NCI-H1694 treated with DMSO at 0.1 percent for 48 hours (cell line): ENCODE measurements at places on chromosomes 11 and 22.

- DNase-seq, result no peak
These were observed 163.1 kb upstream of the MPPED2 start for GRCh38 chr11:30749268-30749667.

DNA sequence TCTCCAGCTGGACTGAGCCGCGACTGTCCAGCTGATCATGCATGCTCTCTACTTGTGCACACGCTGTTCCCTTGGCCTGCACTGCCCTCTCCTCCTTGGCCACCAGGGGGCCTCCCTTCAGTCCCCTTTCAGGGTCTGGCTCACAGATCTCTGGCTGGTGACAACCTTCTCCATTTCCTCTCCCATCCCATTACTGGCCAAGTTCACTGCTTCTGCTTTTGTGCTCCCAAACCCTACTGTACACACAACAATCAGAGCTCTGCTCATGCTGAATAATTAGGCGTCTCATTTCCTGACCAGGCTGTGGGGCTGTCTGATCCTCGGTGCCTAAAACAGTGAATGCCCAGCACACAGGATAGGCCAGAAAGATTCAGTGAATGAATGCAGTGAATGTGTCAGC is 224.0 kb upstream of the NARS2 start:
- no peak for DNase-seq

GRCh38 chr22:27873472-27873871 is 45.6 kb downstream of the PITPNB start:
- no peak for DNase-seq

- no peak for DNase-seq
These were observed 758 bp downstream of the PDXP start for GRCh38 chr22:37659066-37659896.

DNA sequence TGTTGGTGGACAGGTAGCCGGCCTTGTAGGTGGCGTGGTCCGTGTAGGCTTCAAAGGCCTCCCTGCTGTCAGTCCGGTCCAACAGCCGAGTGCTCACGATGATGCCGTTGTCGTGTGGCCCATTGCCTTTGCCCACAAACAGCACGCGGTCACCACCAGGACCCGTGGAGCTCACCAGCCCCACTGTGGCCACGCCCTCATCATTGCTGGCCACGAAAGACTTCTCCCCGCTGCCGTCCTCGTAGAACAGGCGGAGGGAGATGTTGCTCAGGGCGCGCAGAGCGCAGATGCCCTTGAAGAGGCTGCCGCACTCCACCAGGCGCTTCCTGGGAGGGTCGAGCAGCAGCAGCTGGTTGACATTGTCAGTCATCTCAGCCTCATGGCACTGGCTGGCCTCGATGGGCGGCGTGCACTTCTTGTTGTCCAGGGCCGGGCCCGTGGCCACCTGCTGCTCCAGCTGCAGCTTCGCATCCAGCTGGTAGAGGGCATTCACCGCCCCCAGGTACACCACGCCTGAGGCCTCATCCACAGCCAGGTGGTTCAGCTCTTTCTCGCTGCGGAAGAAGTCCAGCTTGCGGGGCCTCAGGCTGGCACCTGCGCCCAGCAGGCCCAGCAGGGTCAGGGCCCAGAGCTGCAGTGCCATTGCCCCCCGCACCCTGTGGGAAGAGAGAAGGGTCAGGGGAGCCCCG is 17.4 kb downstream of the PLXNB2 start:
- no peak for DNase-seq

GRCh38 chr11:118565051-118565450 is 680 bp downstream of the IFT46 start:
- DNase-seq, result no peak

- no peak for DNase-seq
These were observed 61.3 kb downstream of the RCN1 start for GRCh38 chr11:32152216-32152615.

DNA sequence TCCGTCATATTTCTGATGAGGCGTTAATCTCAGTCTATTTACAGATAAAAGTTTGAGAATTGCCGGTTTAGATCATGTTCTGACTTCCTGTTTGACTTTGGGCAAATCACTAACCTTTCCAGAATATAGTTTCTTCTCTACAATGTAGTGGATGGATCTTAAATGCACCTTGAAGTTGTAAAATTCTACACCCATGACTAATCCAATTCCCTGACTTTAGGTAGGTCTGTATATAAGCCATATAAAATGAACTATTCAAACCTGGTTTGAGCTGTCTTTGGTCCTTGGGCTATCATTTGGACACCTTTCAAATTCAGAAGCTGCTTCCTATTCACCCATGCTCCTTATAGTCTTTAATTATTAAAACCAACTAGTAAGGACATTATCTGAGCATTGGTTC is 52.2 kb upstream of the BLID start:
- DNase-seq, result no peak

DNA sequence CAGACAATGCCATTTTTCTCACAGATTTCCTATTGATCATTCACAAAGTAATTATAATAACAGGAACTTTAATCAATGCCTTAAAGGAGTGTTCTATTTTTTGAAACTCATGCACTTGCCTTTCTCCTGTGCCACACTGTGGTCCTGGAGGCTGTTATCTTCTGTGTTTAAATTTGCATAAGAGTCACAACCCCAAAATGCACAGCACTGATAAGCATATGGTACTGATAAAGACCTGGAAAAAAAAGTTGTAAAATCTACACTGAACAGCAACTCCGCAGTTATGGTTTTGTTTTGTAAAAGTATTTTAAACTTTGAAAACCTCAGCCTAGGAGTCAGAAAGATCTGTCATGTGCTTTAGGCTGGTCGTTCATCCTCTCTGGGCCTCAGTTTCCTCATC is 9.1 kb upstream of the CCDC34 start:
- no peak for DNase-seq

DNA sequence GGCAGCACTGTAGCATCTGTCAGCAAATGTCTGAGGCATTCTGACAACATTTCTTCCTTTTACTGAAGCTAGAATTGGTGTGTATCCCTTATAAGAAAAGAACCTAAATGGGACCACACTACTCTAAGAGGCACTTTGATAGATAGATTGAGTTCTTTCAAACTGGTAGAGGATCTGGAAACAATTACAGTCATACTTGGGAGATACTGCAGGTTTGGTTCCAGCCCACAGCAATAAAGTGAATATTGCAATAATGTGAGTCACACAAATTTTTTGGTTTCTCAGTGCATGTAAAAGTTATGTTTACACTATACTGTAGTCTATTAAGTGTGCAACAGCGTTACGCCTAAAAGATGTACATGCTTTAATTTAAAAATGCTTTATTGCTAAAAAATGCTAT is 96.9 kb downstream of the SBF2 start:
- no peak for DNase-seq

GRCh38 chr11:59754859-59755700 is at the start of gene STX3:
Gene STX3 (plus strand): TSS chr11:59755376. CDS start chr11:59755606, 230 bp downstream.
- no peak for DNase-seq

DNA sequence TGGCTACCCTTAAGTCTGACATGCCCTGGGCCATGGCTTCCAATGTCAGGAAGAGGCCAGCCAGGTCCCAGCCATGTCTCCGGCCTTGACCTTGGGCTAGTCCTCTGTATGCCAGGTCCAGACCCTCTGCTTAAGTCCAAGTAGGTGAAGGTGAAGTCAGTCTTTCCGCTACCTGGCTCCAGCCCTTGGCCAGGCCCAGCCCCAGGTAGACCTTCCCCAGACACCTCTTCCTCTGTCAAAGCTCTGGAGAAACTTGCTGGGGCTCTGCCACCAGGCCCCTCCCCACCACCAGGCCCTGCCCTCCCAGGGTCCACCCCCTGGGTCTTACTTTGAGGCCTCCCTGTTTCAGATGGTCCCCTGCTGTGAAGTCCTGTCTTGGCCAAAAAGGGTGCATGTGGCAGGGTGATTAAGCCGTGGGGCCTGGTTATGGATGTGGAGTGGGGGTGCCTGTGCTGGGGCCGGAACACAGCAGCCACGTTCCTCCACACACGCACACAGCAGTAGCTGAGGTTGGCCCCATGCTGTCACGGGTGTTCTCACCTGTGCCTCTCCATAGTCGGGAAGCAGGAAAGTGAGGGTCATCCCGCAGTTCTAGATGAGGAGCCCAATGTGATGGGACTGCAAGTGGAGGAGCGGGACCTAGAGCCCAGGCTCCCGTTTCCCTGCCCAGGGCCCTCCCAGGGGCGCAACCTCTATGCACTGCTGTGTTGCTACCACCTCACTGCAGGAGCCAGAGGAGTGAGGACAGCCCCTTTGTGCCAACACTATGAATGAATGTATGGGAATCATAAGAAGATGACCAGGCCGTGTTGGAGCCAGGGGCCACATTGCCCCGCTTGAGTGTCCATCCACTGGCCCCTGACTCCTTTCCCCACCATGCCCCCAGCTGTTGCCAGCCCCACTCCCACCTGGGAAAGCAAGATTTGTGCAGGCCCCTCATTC is 72.2 kb downstream of the LINC01488 start:
- DNase-seq, result no peak

DNA sequence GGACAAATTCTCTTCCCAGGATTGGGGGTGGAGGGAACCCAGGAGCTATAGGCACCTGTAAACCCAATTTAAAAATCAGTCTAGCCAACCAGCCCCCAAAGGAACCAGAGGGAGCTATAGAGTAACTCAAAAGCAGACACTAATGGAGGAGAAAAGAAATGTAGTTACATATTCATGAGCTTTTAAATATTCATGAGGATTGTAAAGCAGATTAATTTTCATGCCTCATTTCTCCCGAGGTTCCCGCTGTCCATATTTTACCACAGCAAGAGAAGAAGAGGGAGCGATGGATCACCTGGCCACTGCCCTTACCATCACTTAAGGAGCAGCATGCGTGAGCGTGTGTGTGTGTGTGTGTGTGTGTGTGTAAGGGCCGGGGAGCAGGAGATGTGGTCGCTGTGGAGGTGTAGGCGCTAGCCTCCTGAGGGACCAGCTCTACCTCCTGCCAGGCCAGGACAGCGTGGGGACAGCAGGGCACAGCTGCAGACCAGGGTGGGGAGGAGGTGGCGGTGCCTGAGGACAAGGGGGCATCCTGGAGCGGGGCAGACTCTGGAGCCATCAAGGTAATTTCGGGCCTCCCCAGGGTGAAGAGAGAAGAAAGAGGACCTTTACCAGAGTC is 100.7 kb upstream of the THY1 start:
- no peak for DNase-seq

GRCh38 chr11:3679077-3679476 is 7.9 kb upstream of the CHRNA10 start:
- DNase-seq, result no peak

GRCh38 chr11:80167766-80168165 is 726.9 kb upstream of the TENM4 start:
- DNase-seq, result no peak

- no peak for DNase-seq
These were observed 10.5 kb downstream of the GRIK4 start for GRCh38 chr11:120522021-120522420.

GRCh38 chr11:13091804-13092203 is 82.7 kb downstream of the RASSF10 start:
- no peak for DNase-seq

DNA sequence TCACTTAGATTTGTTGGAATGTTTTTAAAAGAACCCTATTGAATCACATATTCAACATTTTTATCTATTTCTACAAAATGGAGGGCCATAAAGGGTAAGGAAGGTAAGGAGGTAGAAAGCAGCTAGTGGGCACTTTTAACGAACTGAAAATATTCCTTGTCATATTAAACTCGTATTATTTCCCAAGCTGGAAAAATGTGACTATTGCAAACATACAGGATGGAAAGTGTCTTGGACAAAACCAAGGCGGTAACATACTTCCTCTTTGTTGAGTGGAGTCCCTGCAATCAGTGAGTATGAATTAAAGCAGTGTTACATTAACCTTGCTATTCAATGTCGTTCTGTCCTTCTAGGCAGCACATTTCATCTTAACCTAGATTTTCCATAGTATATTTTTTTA is 165.6 kb downstream of the RCN1 start:
- DNase-seq, result no peak

- no peak for DNase-seq
These were observed 20.6 kb upstream of the AP1B1 start for GRCh38 chr22:29408940-29409339.

GRCh38 chr22:23569291-23569690 is 10.8 kb downstream of the IGLL1 start:
- DNase-seq, result no peak

GRCh38 chr22:28711820-28712777 is 29.5 kb downstream of the CHEK2 start:
- no peak for DNase-seq

- DNase-seq, result no peak
These were observed 15.1 kb upstream of the AIFM3 start for GRCh38 chr22:20951932-20952380.

GRCh38 chr11:416757-417621 is 2.2 kb upstream of the SIGIRR start:
- no peak for DNase-seq

DNA sequence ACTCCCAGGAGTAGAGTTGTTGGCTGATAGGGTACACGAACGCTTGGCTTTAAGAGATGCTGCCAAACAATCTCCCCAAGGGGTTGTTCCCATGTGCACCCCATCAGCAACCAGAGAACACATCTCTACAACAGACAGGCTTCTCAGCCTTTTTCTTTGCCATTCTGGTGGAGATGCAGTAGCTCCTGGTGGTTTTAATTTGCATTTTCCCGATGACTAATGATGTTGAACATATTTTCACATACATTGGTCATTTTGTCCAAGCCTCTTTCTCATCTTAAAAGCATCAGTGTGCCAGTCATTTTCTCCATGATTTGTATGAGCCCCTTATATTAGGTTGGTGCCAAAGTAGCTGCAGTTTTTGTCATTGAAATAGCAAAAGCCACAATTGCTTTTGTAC is 21.8 kb downstream of the DHCR7 start:
- DNase-seq, result no peak

DNA sequence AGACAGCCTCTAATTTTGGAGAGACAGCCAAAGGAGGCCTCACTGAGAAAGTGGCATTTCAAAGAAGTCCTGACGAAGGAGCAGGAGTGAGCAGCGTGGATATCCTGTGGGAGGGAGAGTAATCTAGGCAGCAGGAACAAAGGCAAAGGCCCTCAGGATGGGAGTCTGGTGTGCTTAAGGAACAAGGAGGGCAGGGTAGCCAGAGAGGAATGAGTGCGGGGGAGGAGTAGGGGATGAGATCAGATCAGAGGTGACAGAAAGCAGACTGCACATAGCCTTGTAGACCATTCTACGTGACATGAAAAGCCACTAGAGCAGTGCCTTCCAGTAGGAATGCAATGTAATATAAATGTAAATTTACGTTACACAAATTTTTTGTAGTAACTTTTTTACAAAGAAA is 5.6 kb downstream of the SLC36A4 start:
- DNase-seq, result no peak

GRCh38 chr22:29787371-29787980 is 20.3 kb downstream of the UQCR10 start:
- DNase-seq, result no peak

- DNase-seq, result no peak
These were observed 5.4 kb downstream of the RELT start for GRCh38 chr11:73381589-73381988.

- no peak for DNase-seq
These were observed 13.9 kb upstream of the B3GAT1 start for GRCh38 chr11:134425816-134426536.

DNA sequence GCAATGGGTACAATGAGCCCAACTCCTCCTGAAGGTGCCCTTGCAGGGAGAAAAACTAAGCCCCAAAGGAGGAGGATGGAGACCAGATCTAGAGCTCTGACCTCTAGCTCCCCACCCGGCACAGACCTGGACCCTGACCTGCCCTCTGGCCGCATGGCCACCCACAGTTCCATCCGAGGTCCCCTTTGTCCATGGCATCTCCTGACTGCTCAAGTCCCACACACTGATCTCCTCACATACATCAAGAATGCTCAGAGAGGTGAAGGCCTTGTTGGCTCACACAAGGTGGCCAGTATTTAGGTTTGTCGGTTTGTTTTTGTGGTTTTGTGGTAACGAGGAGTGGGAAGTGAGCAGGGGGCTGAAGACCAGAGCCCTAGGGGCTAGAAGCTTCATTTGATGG is 423.5 kb upstream of the B3GAT1 start:
- no peak for DNase-seq
